ENCODE measurements at places on chromosomes 11 and 22.

- no peak for DNase-seq
Observed at GRCh38 chr11:22454461-22455090, 116.4 kb downstream of the SLC17A6 start.

- DNase-seq, result no peak
Observed at GRCh38 chr22:45192701-45193187, 29.0 kb downstream of the NUP50 start.

GRCh38 chr11:27075192-27075591 lies 34.6 kb downstream of the BBOX1 start:
- DNase-seq, result no peak

DNA sequence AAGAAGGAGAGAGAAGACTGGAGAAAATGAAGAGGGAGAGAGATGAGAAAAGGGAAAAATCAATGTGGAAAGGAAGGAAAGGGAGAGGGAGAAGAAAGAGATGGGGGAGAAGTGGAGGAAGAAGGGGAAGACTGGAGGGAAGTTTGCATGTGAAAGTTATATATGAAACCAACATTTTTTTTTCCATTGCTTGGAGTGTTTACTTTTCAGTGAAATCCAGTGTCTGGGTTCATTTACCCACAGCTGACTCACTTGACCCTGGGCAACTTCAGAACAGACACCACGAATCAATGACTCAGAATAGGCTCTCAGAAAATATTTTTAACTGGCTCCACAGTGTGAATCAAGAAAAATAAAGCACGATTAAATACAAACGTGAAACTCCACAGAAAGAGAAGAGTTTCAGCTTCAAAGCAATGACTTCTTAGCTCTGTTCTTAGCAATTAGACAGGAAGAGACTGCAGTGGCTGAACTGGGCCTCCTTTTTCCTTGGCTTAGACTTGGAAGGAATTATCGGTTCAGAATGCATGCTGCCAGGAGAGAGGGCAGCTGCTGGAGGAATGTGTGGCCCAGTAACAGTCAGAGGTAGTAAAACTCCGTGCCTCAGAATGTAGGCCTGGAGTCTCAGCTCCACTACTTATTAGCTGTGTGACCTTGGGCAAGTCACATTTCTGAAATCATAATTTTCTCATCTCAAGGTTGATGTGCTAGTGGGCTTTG lies 237.5 kb downstream of the MIAT start:
- no peak for DNase-seq

DNA sequence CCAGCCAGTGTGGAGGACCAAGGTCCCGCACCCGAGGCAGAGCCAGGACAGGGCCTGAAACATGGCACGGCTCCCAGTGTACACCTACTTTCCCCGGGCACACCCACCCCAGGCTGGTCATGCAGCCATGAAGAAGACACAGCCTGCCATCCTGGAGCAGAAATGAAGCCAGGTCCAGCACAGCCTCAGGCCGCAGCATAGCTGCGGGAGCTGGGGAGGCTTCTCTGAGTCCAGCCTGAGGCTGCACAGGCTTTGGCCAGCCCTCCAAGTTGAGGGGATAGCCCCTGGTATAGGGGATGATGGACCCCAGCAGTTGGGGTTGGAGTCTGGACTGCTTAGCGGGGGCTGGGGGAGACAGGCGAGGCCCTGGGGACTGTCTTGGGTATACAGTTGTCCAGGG lies 2.9 kb upstream of the HDAC10 start:
- DNase-seq, result no peak

All from activated CD4-positive, alpha-beta T cell treated with anti-CD3 and anti-CD28 coated beads, Interleukin-2, amount 10 ng/mL, durations not matched to agents 24 days and 14 days (primary cell).